ENCODE measurements at places on chromosomes 11 and 22.

DNA sequence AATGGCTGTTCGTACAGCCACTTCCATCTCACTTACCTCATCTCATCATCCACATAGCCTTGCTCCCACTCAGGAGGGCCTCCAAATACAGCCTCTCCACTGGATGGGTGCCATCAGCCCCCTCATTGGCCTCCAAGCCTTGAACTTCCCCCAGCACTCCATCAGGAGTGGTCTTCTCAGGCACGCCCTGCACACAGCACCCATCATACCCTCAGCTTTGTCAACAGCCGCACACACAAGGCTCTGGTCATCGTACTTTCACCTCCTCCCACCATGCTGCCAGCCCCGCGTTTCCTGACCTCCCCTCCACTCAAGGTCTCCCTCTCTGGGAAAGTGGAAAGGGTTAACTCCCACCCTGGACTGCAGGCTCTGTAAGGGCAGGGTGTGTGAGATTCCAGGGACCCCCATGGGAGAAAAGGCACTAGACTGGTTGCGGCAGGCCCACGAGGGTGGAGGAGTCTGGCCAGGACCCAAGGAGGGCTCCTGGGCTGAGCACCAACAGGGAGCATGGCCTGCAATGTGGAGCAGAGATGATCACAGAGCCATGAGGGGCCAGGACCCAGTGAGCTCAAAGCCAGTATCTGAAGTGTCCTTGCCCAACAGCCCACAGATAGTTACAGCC lies 21.0 kb upstream of the SCARF2 start:
- no peak for DNase-seq

DNA sequence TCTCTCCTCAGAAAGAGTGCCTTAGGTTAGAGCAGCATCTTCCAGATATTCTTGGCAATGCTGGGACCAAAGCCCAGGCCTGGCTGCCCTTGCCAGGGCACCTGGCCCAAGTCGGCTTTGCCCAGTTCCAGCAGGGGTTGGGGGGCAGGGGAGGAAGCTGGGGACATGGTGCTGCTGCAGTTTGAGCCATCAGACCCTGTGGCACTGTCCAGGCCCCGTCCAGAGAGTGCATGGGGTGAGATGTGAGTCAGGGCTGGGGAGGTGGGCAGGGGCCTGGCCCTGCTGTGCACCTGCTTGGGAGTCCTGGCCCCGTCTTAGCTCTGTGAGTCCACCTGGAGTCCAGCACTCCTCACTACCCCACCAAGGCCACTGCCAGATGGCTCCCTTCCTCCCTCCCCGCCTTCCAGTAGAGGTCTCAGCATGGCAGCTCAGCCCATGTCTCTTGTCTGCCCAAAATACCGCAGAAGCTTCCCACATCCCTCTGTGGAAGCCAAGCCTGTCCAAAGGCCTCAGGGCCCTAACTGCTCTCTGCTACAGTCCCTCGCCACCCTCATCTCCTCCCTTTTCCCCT lies 16.6 kb downstream of the DERL3 start:
- no peak for DNase-seq

DNA sequence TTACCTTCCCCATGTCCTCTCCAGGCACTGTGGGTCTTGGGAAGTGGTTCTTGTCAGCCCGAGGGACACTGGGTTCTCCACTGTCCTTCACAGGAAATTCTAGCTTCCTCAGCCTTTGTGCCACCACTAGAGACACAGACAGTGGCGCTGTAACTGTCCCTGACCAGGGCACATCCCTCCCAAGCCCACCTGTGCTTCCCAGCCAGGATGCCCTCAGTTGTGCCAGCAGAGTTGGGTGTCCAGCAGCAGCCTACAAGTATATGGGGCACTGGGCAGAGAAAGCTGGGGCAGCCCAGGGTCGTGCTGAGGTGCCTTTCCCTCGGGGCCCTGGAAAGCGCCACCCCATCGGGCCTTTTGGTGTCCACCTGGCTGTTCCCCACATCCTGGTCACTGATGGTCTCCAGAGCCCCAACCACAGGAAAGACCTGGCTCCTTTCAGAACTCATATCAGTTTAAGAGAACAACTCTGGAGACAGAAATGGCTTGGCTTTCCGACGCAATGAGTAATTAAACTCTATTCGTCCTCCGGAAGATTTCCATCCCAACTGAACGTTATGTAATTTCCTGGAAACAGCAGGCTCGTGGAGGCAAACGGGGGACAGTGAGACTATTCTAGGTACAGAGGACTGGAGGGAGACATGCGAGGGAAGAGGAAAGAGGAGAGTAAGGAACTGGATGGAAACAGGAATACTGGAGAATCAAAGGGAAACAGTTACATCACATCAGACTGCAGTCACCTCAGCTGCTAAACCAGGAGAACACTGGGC lies 28.6 kb downstream of the PPP2R1B start:
- DNase-seq: no peak

DNA sequence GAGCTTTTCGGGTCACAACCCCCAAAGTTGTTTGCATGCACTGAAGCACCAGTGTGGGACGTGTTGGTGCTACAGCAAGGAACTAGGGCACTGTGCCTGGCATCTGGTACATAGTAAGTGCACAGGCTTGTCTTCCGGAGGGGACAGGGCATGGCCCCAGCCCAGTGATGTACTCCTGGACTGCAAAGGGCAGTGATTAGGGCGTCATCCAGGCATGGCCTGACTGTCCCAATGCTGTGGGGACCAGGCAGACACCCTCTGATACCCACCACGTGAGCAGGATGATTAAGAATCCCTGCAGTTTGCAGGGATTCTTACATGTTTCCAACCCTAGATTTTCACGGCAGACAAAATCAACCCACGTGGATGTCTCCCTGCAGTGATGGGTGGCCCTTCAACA lies 50.0 kb upstream of the RFPL3 start:
- DNase-seq: no peak

GRCh38 chr11:4607096-4607495 lies 935 bp downstream of the TRIM68 start:
- DNase-seq: no peak

DNA sequence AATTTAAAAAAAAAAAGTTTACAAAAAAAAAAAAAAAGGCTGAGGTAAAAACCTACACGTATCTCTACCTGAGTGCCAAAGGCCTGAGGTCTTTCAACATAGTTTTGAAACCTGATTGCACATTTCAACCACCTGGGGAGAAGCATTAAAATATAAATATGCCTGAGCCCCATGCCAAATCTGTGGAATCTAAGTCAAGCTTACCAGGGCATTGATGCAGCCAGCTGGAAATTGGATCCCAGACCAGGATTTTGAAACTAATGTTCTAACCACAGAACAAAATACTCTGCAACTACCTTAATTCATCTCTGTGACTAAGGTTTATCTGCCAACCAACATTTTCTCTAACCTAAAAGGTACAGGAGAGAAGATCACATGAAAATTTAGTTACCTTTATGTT lies 38.8 kb upstream of the CHRNA10 start:
- DNase-seq: no peak

Measured in NCI-H1694 treated with DMSO at 0.1 percent for 48 hours (cell line).